ENCODE measurements at places on chromosomes 2 and 18.

DNA sequence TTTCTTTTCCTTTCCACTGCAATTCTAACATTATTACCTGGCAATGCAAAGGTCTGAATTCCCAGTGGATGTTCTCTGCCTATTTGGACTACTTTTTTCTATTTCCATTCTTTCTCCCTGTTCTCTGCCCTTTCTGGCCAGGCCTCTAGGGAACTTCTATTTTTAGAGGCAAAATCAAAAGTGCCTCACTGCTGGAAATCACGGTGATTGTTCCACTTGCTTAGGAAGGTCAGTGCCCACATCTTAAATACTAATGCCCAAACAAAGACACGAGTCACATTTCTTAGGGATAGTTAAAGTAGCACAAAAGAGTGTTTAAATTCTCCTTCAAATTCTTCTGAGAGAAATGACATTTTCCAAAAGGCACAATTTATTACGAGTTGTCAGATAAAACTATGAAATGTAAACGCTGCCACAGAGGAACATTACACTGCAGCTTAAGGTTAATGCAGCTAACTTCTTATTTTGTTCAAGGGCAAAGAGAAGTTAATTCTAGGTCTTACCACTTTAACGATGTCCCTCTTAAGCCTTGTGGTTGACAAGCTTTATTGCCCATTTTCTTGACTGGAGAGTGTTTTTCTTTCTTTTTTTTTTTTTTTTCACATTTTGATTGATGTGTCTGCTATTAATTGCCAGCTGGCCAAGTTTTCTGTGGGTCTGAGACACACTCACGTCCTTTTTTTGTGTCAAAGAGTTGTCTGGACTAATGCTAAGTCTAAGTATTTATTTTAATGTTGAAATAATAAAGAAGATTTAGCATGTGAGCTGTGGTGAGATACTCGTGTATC is 34.7 kb downstream of the ST6GAL2 start:
- no peaks in the 10 kb centered on the region for H3K36me3 ChIP-seq
- H3K27ac ChIP-seq = no peak overlapping the region
- H3K27me3 ChIP-seq = peaks cover 4% of the 10 kb centered on the region
- H3K4me3 ChIP-seq = no peak overlapping the region
- DNase-seq = no peak

DNA sequence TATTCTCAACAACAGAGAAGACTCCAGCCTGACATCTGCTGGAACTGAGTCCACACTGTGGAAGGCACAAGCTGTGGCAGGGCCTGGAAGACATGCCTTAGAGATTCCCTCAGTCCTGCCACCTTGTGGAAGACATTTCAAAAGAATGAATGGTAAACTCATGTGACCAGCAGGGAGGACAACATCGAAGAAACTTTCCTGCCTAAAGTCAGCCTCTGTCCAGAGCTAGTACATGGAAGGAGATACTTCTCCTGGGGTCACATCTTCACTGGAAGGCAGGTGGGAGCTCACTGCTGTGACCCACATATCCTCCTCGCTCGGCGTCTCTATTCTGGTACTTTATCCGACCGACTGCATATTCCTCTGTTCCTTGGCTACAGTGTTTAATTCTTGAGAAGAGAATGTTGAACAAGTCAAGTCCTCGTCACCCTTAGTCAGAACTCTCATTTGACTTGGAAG is 59.5 kb downstream of the PUM2 start:
- no peaks in the 10 kb centered on the region for H3K27me3 ChIP-seq
- H3K27ac ChIP-seq = peak overlapping the region; percentile 48
- peaks cover 5% of the 10 kb centered on the region for H3K4me1 ChIP-seq
- no peak for DNase-seq

DNA sequence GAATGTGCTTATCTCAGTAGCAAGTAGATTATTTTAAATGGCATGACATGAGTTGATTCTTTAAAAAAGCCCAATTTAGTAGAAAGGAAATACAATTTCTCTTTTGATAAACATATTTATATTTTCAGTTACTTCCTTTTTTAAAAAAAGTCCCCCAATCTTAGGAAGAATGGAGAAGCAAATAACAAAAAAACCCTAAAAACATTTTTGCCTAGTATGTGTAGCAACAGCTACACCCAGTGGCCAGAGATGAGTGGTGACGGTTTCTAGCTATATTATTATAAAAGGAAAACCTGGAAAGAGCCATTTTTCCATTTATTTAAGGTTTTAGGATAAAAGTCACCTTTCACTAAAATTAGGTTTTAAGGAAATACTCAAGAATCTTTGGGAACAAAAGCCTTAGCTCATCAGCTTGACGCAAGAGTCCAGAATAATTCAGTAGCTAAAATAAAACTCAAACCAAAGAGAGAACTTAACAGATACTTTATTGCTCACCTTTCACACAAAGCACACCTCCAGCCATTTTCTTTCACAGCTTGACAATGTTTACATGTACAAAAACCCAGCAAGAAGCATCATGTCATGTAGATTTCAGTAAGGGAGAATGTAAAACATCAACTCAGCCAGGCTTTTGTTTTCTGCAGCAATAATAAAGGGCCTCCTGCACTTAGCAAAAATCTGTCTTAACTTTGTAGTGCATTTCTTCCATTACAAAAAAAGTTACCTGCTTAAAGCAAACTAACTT is 15.7 kb downstream of the FAM98A start:
- H3K4me1 ChIP-seq = peaks cover 19% of the 10 kb centered on the region
- H3K27me3 ChIP-seq = no peaks in the 10 kb centered on the region
- H3K36me3 ChIP-seq = peaks cover 3% of the 10 kb centered on the region
- DNase-seq = no peak

DNA sequence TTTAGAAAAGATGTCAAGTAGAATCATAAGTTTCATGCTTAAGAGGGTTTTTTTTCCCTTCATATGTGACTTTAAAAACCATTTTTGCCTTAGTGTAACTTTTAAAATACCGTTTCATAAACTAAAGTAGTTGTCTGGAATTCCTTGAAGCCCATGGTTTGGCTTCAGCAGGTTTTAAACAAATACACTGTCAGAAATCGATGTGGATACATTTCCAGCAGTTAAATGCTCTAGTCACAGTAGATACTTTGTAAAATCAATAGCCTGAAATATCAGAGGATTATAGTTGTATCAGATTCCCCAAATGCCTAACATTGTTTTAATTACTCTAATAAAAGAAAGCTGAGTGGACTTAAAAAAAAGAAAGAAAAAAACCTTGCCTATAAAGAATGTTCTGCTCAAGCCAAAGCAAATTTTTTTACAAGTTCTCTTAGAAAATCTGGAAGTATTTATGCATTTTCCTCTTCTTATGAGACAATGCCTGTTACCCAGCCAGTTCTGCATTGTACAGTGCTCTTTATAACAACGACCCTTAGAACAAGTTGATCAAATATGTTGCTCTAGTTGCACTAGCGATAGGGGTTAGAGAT is 260.5 kb downstream of the LTBP1 start:
- H3K4me3 ChIP-seq = no peak overlapping the region
- DNase-seq = no peak

DNA sequence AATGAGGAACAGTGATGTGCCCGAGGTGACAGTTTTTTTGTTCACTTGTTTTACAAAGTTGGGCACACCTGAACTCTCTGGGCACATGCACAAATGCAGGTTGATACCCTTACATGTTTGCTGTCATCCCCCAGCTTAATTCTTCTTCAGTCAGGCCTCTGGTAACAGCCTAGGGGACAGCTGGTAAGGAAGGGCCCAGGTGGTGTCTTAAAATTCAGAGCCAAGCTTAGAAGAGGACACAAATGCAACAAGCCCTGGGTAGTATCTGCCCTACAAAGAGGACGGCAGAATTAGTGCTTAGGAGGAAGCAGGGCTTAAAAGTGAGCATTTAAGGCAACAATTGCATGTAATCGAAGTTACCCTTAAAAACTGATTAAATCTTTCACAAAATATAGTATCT is 171.9 kb upstream of the ACAA2 start:
- H3K27me3 ChIP-seq = no peaks in the 10 kb centered on the region
- no peak overlapping the region for H3K27ac ChIP-seq
- H3K4me3 ChIP-seq = no peak overlapping the region
- H3K36me3 ChIP-seq = no peaks in the 10 kb centered on the region

GRCh38 chr18:42654556-42654955 is 460.9 kb downstream of the RIT2 start:
- no peak for DNase-seq
- no peak overlapping the region for H3K4me3 ChIP-seq
- no peaks in the 10 kb centered on the region for H3K27me3 ChIP-seq

DNA sequence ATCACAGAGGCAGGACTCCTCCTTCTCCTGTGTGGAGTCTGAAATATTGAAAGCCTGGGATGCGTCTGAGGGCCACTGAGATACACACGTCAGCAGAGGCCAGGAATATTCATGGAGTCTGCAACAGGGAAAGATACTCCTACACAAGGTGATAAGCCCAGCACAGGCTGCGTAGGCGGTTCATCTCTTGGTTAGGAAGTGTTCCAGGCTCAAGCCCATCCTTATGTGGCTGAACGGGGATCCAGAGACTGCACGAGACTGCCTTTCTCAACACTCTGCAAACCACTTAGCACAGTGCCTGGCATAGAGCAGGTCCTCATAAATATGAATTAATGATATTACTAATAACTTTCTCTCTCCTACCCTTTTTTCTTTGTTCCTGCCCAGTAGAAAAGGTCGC is 29.2 kb upstream of the AGPS start:
- no peaks in the 10 kb centered on the region for H3K36me3 ChIP-seq
- H3K4me3 ChIP-seq = no peak overlapping the region
- DNase-seq = no peak
- peaks cover 18% of the 10 kb centered on the region for H3K4me1 ChIP-seq

- no peaks in the 10 kb centered on the region for H3K4me1 ChIP-seq
- H3K27me3 ChIP-seq = peaks cover 2% of the 10 kb centered on the region
- no peak overlapping the region for H3K27ac ChIP-seq
- no peaks in the 10 kb centered on the region for H3K36me3 ChIP-seq
Measured at GRCh38 chr18:1797235-1797634, 774.1 kb downstream of the METTL4 start.

DNA sequence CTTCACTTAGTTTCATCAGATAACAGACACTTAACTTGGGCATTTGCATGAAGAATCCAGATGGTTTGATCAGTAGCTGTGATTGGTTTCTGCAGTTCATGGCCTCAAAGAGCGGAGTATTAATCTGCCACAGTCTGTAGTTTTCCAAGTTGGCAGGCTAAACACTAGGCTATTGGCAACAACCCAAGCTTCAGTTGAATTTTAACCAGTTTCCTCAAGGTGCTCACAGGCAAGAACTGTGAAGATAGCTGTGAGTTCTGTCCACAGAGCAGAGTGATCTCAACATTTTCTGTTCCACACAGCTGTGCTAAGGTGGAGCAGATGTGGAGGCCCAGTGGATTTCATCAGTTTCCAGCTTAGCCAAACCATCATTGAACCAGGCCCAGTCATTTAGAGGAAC is 469.5 kb upstream of the LINC00305 start:
- H3K36me3 ChIP-seq = no peaks in the 10 kb centered on the region
- no peaks in the 10 kb centered on the region for H3K27me3 ChIP-seq
- DNase-seq = no peak
- H3K4me3 ChIP-seq = no peak overlapping the region

GRCh38 chr2:229273723-229274338 is 2.7 kb upstream of the PID1 start:
- peaks cover 68% of the 10 kb centered on the region for H3K27me3 ChIP-seq
- no peaks in the 10 kb centered on the region for H3K36me3 ChIP-seq
- H3K4me1 ChIP-seq = peaks cover 3% of the 10 kb centered on the region
- peak overlapping the region; percentile 36 for H3K4me3 ChIP-seq
- no peak for DNase-seq

- no peaks in the 10 kb centered on the region for H3K36me3 ChIP-seq
- peak overlapping the region; percentile 92 for H3K27ac ChIP-seq
- DNase-seq = no peak
Measured at GRCh38 chr2:11133238-11133935, 21.9 kb upstream of the SLC66A3 start.

DNA sequence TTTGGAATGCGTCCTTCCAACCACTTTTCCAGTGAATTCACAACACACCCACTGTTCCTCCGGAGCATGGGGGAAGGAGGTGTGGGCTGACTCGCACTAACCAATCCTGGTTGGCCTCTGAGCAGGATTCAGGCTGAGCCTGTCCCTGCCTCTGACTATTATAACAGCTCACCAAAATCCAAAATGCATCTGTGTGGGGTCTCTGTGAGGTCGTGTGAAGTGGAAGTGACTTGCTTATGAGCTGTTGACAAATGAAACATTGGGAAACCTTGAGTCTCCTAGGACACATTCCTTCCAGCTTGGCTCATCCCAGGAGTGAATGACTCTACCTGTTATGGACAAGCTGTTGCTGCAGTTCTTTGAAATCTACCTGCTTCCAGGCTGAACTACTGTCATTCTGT is 1.5 kb downstream of the CIDEA start:
- H3K36me3 ChIP-seq = no peaks in the 10 kb centered on the region
- no peak overlapping the region for H3K4me3 ChIP-seq
- no peak for DNase-seq
- no peak overlapping the region for H3K27ac ChIP-seq
- peaks cover 71% of the 10 kb centered on the region for H3K27me3 ChIP-seq

DNA sequence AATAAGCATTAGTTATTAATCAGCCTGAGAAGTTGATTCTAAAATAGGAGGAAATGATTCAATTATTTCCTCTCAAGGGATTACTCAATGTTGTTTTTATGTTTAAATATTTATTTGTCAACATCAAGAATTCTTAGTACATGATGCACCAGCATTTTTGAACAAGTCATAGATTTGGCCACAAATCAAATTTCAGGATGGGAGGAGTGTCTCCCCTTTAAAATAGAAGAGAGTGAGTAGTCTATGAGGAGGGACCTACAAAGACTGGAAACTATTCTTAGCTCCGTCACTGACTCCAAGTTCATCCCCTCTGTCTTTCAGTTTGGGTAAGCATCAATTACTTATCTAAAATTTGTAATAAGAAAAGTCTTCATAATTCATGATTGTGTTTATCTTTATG is 18.6 kb upstream of the IL18R1 start:
- peaks cover 24% of the 10 kb centered on the region for H3K27me3 ChIP-seq
- no peaks in the 10 kb centered on the region for H3K36me3 ChIP-seq
- H3K4me1 ChIP-seq = peaks cover 9% of the 10 kb centered on the region

GRCh38 chr2:233740870-233741269 is 12.0 kb downstream of the UGT1A3 start:
- no peaks in the 10 kb centered on the region for H3K36me3 ChIP-seq
- DNase-seq = no peak
- H3K4me3 ChIP-seq = no peak overlapping the region

GRCh38 chr2:127048969-127049897 is 57.7 kb downstream of the BIN1 start:
- no peak overlapping the region for H3K27ac ChIP-seq
- H3K4me3 ChIP-seq = no peak overlapping the region
- peaks cover 2% of the 10 kb centered on the region for H3K4me1 ChIP-seq
- H3K36me3 ChIP-seq = peaks cover 1% of the 10 kb centered on the region

DNA sequence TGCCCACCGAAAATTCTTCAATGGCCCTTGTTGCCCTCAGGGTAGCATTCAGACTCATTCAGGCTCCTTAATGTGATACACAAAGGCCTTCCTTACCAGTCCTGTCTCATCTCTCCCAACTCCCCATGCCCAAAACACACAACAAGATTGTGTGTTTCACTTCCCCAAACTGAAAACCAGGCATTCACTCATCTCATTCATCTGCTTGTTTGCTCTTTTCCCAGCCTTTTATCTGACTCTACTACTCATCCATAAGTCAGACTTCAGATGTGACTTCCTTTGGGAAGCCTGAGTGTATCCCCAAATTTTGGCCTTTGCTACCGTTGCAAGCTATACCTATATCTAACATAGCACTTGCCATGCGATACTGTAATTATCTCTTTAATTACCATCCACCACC is 9.7 kb upstream of the SLC39A10 start:
- peaks cover 2% of the 10 kb centered on the region for H3K4me1 ChIP-seq
- no peak overlapping the region for H3K27ac ChIP-seq
- H3K36me3 ChIP-seq = no peaks in the 10 kb centered on the region
- no peak for DNase-seq
- no peaks in the 10 kb centered on the region for H3K27me3 ChIP-seq
- no peak overlapping the region for H3K4me3 ChIP-seq
